ENCODE measurements at places on chromosomes 12 and 14.
A peak's percentile ranks its signal among the peaks of the same experiment; 100 is the strongest.

DNA sequence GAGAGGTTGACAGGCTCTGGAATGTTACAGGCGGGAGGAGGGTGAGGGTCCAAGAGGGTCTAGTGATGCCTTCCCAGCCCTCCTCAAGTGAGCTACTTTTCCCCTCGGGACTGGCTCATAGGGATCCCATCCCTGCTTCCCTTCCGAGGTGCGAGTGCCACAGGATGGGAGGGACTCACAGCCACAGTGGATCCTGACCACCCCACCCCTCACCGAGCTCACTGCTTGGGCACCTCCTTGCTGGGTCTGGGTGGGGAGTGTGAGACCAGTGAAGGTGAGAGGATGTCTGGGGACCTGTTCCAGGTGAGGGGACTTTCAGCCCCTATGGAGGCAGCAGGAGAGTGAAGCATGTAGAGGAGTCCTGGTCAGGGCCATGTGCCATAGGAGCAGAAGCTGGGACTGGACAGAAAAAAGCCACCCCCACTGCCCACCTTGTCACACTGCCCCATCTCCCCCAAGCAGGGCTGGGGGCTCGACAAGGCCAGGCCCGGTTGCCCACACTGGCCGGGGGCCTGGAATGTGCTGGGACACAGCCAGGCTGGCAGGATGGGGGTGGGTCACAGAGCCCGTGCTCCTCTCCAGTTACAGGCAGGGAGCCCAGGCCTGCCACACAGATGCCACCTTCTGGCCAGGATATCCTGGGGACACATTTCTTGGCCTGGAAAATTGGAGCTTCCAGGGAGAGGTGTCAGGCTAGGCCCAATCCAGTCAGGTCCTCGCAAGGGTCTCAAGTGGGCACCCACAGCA lies 1.7 kb upstream of the TNS2 start:
- no peak for DNase-seq

DNA sequence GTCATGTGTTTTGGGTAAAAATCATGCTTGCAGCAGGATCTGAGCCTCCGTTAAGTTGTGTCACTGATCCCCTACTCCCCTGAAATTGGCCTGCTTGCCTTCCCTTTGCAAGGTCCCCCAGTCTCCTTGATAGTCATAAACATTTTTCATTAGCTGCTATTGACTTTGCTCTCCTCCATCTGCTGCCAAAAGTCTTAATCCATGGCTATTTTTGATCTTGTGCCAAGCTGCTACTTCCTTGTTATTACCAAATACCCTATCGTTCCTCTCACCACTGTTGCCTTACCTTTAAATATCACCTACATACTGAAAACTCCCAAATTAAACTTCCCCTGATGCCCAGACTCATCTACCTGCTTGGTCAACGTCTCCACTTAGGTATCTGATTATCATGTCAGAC lies 148.3 kb downstream of the PHLDA1 start:
- DNase-seq, result no peak

DNA sequence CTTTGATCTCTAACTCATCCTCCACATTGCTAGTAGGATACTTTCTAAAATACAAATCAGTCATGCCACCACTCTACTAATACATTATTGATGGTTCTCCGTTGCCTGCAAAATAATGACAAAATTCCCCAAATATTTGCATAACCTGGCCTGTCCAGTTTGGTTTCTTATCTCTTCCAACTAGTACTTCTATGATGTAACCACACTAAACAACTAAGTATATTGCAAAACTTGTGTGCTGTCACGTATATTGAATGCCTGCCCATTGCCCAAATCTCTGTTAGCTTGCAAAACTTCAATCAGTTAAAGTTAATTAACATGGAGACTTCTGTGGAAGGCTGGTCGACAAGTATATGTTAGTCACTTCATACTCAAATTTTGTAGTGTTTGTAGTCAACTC lies 6.5 kb downstream of the OR6C74 start:
- DNase-seq, result no peak

DNA sequence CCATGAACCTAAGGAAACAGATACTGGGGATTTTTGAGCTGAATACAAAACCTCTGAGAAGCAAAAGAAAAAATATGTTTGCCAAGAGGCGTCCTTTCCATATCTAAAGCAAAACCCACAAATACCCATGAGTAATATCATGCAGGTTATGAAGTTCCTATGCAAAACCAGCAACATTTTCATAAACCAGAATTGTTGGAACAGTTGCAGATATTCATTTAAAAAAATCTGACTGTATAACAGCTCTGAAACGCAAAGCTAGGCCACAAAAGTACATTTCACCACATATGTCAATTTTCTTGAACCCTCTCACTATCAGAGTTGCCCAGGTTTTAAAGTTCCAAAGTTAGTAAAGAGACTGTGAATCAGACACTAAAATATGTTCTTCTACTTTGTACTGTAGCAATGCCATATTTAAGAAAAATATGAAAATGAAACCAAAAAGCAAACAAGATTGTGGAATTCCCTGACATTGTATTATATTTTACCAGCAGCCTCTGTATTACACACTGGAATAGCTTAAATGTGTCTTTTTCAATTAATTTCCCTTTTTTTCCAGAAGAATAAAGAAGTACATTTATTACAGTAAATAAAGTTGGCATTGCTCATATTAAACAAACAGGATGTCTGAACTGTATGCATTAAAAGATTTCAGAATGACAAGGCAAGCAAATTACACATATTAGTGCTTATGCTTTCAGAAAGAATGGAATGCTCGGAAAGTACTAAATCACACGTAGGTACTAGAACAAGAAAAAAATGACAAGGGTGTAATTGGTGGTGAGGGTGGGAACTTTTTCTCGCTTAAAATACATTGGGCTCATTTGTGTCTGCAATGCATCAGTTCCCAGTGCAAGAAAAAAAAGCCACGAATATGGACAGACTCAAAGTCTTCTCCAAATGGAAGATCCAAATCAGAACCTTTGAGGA lies 33.6 kb upstream of the HIF1A start:
- DNase-seq, result no peak

- DNase-seq, result no peak
Measured at GRCh38 chr12:27456618-27457017, 10.1 kb downstream of the SMCO2 start.

- no peak for DNase-seq
Measured at GRCh38 chr14:100988011-100988410, 84.5 kb upstream of the RTL1 start.

- DNase-seq, result no peak
Measured at GRCh38 chr12:16369156-16369555, 21.7 kb downstream of the MGST1 start.

GRCh38 chr12:79407671-79408622 lies 282.8 kb downstream of the PAWR start:
- DNase-seq, result peak; percentile 56

DNA sequence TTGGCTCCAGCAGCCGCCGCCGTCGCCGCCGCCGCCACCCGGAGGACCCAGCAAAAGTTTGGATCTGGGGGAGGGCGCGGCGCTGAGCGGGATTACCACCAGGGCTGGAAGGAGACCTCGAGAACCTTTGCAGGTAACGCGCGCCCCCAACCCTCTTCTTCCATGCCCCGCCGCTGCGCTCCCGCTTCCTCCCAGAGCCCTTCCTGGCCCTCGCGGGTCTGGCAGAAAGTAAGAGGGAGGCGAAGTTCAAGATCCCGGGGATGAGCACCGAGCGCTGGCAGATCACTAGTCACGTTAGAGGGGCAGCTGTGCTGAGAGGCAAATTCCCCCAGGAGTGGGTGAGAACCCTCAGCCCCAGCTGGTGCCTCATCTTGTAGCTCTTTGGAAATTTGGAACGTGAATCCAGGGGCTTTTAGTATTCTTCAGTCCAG lies 3.9 kb downstream of the FLRT2 start:
- no peak for DNase-seq
